ENCODE measurements at places on chromosomes 13 and 19. TPM values are rescaled to one million over a fixed set of nuclear protein-coding genes. Genes with fewer than 3 reads are reported as not detected.

GRCh38 chr13:41315443-41316047, 4.5 kb downstream of the NAA16 start:
- H3K4me1 ChIP-seq: peaks cover 8% of the 10 kb centered on the region
- H3K36me3 ChIP-seq: no peaks in the 10 kb centered on the region
- no peak overlapping the region for H3K27ac ChIP-seq
- no peak for DNase-seq
- H3K27me3 ChIP-seq: no peaks in the 10 kb centered on the region
- no peak overlapping the region for H3K4me3 ChIP-seq

DNA sequence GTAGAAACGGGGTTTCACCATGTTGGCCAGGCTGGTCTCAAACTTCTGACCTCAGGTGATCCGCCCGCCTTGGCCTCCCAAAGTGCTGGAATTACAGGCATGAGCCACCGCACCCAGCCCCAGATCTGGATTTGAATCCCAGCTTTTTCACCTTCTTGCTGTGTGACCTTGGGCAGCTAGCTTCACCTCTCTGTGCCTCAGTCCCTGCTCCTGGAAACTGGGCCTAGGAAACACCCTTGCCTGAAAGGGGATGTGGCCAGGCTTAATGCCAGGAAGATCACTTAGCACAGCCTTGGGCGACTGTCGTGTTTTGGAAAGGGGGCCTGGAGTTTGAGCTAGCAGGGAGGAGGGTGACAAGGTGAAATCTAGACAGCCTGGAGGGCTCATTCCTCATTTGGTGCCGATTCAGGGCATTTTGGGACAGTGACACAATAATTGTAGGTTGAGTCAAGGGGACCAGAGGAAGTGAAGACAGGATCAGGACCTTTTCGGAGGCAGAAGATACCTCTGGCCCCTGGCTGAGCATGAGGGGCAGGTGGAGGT, 1.8 kb downstream of the PGPEP1 start:
- DNase-seq: no peak
- H3K27ac ChIP-seq: peak overlapping the region; percentile 80
- H3K27me3 ChIP-seq: no peaks in the 10 kb centered on the region
- H3K4me3 ChIP-seq: no peak overlapping the region
- peaks cover 6% of the 10 kb centered on the region for H3K4me1 ChIP-seq

DNA sequence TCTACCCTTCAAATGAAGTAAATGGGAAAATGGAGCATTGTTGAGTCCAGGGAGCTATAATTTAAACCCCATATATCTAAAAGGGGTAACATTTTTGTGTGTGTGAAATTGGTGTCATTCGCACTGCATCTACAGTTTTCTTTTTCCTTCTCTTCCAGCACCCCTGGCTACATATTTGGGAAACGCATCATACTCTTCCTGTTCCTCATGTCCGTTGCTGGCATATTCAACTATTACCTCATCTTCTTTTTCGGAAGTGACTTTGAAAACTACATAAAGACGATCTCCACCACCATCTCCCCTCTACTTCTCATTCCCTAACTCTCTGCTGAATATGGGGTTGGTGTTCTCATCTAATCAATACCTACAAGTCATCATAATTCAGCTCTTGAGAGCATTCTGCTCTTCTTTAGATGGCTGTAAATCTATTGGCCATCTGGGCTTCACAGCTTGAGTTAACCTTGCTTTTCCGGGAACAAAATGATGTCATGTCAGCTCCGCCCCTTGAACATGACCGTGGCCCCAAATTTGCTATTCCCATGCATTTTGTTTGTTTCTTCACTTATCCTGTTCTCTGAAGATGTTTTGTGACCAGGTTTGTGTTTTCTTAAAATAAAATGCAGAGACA, 28.6 kb downstream of the ALOX5AP start:
- H3K27me3 ChIP-seq: no peaks in the 10 kb centered on the region
- no peak overlapping the region for H3K4me3 ChIP-seq
- DNase-seq: no peak
- H3K36me3 ChIP-seq: no peaks in the 10 kb centered on the region
- no peaks in the 10 kb centered on the region for H3K4me1 ChIP-seq
- no peak overlapping the region for H3K27ac ChIP-seq

GRCh38 chr13:114269281-114269770, 12.1 kb upstream of the UPF3A start:
- H3K4me3 ChIP-seq: no peak overlapping the region
- no peaks in the 10 kb centered on the region for H3K27me3 ChIP-seq
- DNase-seq: no peak

DNA sequence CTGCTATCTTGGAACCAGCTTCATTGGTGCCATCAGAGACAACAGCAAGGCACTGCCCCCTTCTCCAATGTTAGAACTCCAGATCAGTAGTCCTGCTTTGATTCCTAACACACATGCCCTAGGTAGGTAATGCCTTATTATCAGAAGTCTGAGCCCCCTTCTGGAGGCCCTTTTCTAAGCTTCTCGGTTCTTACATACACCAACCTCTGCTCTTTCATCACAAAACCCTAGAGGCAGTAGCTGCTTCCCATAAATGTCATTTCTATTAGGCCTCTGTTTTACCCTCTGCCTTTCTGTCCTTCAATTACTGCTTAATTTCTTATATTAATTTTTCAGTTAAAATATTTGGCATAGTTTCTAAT, 65.3 kb upstream of the KLHL1 start:
- no peaks in the 10 kb centered on the region for H3K4me1 ChIP-seq
- H3K4me3 ChIP-seq: no peak overlapping the region
- no peaks in the 10 kb centered on the region for H3K27me3 ChIP-seq
- H3K36me3 ChIP-seq: no peaks in the 10 kb centered on the region

GRCh38 chr13:73492811-73493210, 434.0 kb downstream of the KLF5 start:
- no peak for DNase-seq
- H3K27ac ChIP-seq: no peak overlapping the region
- no peak overlapping the region for H3K4me3 ChIP-seq
- H3K4me1 ChIP-seq: no peaks in the 10 kb centered on the region
- no peaks in the 10 kb centered on the region for H3K36me3 ChIP-seq

DNA sequence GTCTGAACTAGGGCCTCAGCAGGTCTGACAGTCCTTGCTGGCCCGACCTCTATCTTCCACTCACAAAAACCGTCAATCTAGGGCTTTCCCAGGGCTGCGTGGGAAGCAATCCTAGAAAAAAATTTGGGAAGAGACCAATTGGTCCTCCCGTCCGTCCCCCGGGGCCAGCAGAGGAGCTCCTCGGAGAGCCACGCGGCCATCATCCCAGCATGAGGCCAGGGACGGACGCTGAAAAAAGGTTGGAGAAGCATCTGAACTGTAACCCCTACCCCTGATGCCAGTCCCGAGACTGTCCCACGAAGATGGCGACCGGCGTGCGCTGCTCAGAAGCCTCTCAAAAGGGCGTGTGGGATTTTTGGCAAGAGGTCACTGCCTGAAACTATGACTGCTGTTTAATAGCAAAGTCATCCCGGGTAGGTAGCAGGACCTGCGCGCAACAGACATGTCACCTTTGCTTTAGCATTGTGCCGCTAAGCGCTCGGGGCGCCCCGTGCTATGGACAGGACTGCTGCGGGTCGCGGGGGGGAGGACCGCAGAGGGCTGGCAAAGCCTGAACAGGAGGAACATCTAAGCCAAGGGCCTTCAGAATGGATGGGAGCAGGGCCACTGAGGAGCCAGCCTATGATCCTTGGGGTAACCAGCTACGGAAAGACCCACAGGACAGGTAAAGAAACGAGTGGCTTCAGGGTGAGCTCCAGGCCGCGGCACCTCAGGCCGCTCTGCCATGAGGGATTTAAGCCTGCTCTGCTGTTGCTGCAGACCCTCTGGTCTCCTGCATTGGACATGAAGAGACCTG, 10.6 kb downstream of the AKAP8 start:
- DNase-seq: no peak
- H3K36me3 ChIP-seq: no peaks in the 10 kb centered on the region
- no peaks in the 10 kb centered on the region for H3K27me3 ChIP-seq
- peaks cover under 1% of the 10 kb centered on the region for H3K4me1 ChIP-seq
- H3K4me3 ChIP-seq: no peak overlapping the region
- no peak overlapping the region for H3K27ac ChIP-seq

DNA sequence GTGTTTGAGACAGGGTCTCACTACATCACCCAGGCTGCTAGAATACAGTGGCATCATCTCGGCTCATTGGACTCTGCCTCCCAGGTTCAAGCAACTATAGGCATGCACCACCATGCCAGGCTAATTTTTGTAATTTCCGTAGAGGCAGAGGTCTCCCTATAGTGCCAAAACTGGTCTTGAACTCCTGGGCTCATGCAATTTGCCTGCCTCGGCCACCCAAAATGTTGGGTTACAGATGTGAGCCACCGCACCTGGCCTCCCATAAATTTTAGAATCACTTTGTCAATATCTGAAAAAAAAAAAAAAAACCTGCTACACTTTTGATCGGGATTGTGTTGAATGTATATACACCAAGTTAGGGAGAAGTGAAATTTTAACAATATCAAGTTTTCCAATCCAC, 11.9 kb upstream of the PLEKHF1 start:
- H3K4me3 ChIP-seq: no peak overlapping the region
- no peak overlapping the region for H3K27ac ChIP-seq
- no peaks in the 10 kb centered on the region for H3K27me3 ChIP-seq
- H3K36me3 ChIP-seq: no peaks in the 10 kb centered on the region
- H3K4me1 ChIP-seq: no peaks in the 10 kb centered on the region
- no peak for DNase-seq

DNA sequence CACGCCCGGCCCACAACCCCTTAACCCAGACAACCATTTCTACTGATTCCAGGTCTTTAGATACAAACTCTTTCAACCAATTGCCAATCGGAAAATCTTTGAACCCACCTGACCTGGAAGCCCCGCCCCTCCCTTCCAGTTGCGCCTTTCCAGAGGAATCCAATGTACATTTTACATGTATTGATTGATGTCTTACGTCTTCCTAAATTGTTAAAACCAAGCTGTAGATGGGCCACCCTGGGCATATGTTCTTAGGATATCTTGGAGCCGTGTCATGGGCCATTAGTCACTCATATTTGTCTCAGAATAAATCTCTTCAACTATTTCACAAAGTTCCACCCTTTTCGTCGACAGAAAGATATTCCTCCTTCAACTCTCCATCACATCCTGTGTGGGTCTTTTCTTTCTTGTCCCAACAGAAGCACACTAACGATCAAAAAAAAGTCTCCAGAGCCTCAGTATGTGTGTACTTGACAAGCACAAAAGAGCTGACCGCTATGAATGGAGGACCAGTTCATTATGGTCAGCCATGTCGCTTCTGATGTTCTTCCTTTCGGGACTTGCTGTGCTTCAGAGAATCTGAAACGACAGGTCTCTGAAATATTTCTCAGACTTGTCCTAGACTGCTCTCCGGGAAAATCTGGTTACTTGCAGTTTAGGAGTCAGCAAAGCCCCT, 601 bp upstream of the ZNF749 start:
- peaks cover 9% of the 10 kb centered on the region for H3K4me1 ChIP-seq
- DNase-seq: no peak
- H3K4me3 ChIP-seq: peak overlapping the region; percentile 84
- no peaks in the 10 kb centered on the region for H3K27me3 ChIP-seq
- H3K36me3 ChIP-seq: no peaks in the 10 kb centered on the region

GRCh38 chr13:64633948-64634347, 2596.2 kb downstream of the PCDH9 start:
- no peaks in the 10 kb centered on the region for H3K36me3 ChIP-seq
- H3K27ac ChIP-seq: no peak overlapping the region
- H3K4me3 ChIP-seq: no peak overlapping the region
- H3K4me1 ChIP-seq: no peaks in the 10 kb centered on the region

- no peak for DNase-seq
- H3K36me3 ChIP-seq: no peaks in the 10 kb centered on the region
- no peak overlapping the region for H3K4me3 ChIP-seq
- no peak overlapping the region for H3K27ac ChIP-seq
- no peaks in the 10 kb centered on the region for H3K27me3 ChIP-seq
- no peaks in the 10 kb centered on the region for H3K4me1 ChIP-seq
Measured at GRCh38 chr13:25117312-25117711, 21.4 kb downstream of the PABPC3 start.

GRCh38 chr13:67139551-67139950, 90.6 kb downstream of the PCDH9 start:
- H3K36me3 ChIP-seq: no peaks in the 10 kb centered on the region
- DNase-seq: no peak
- no peak overlapping the region for H3K4me3 ChIP-seq
- no peaks in the 10 kb centered on the region for H3K4me1 ChIP-seq
- H3K27me3 ChIP-seq: no peaks in the 10 kb centered on the region

- no peak for DNase-seq
- no peak overlapping the region for H3K4me3 ChIP-seq
- H3K27ac ChIP-seq: no peak overlapping the region
- no peaks in the 10 kb centered on the region for H3K4me1 ChIP-seq
Measured at GRCh38 chr13:78137404-78138142, 218.9 kb upstream of the EDNRB start.

GRCh38 chr19:42327381-42327780, 1.9 kb downstream of the MEGF8 start:
- peaks cover 8% of the 10 kb centered on the region for H3K4me1 ChIP-seq
- no peaks in the 10 kb centered on the region for H3K36me3 ChIP-seq
- DNase-seq: no peak
- H3K27ac ChIP-seq: no peak overlapping the region

- H3K27ac ChIP-seq: no peak overlapping the region
- no peak for DNase-seq
- H3K27me3 ChIP-seq: no peaks in the 10 kb centered on the region
- H3K4me3 ChIP-seq: no peak overlapping the region
Measured at GRCh38 chr13:75702476-75702875, 66.3 kb downstream of the LMO7 start.

GRCh38 chr19:784541-784940, 12.7 kb upstream of the PTBP1 start:
- no peaks in the 10 kb centered on the region for H3K27me3 ChIP-seq
- no peak for DNase-seq
- no peak overlapping the region for H3K27ac ChIP-seq
- H3K4me3 ChIP-seq: no peak overlapping the region
- H3K36me3 ChIP-seq: no peaks in the 10 kb centered on the region

DNA sequence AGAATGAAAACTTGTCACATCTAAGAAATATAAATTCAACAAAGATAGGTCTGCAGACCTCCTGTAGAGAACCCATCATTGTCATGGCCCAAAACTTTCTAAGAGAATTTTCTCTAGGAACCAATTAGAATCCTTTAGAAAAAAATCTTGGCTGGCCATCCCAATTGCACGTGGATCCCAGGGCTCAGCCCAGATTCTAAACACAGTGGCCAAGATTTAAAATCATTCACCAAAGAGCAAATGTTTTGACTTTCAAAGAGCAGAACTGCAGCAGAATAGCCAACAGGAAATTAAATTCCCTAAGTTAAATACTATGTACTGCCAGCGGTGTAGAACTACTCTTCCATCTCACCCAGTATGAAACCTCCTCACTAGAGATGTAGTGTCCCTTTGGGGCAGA, 21.3 kb downstream of the IPO5 start:
- H3K4me3 ChIP-seq: no peak overlapping the region
- H3K4me1 ChIP-seq: no peaks in the 10 kb centered on the region
- H3K27me3 ChIP-seq: no peaks in the 10 kb centered on the region
- H3K36me3 ChIP-seq: no peaks in the 10 kb centered on the region

- H3K27me3 ChIP-seq: no peaks in the 10 kb centered on the region
- H3K4me3 ChIP-seq: no peak overlapping the region
- no peak for DNase-seq
- H3K4me1 ChIP-seq: peaks cover 3% of the 10 kb centered on the region
- H3K27ac ChIP-seq: no peak overlapping the region
Measured at GRCh38 chr13:39483326-39483725, 119.7 kb downstream of the LHFPL6 start.

The CADM4 gene
- 11.3 TPM for total RNA-seq

The ZNF253 gene
- total RNA-seq: 12.6 TPM

The URAD gene
- total RNA-seq: not detected

The ZNF578 gene
- 1.6 TPM for total RNA-seq

The ZNF235 gene
- total RNA-seq: 7.4 TPM

The EML2 gene
- 12.9 TPM for total RNA-seq

The TRPC4 gene
- 3.6 TPM for total RNA-seq

The FFAR3 gene
- total RNA-seq: 0.25 TPM

The MYH14 gene
- 0.23 TPM for total RNA-seq

The NLRP9 gene
- total RNA-seq: not detected
